DMS53 (cell line): ENCODE measurements at places on chromosomes 6 and 20.
A peak's percentile ranks its signal among the peaks of the same experiment; 100 is the strongest.

GRCh38 chr6:83062225-83062624, 3.4 kb downstream of the UBE3D start:
- no peak for DNase-seq

DNA sequence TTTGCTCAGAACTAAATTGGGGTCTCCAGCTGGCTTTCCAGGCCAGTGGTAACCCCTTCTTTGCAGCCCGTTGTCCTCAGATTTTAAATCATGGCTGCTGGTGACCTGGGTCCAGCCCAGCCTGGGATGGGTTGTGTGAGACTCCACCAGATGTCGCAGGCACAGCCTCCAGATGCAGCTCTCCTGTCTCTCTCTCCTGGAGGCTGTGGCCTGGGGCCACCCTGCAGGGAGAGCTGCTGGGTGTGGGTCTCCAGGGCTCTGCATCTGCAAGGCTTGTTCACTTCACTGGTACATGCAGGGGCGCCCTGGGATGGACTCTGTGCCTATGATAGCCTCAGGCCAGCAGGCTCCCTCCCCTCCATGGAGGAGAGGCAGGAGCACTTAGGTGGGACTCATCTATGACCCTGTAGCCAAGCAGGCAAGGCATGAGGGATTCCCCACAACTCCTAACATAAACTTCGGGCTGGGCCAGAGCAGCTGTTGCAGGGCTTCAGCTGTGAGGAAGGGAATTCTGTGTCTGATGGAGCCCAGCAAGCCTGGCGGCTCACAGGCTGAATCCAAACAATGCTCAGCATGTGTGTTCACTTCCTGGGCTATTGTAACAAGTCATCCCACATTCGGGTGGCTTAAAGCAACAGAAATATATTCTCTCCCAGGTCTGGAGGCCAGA, 94.7 kb upstream of the NXT1 start:
- DNase-seq: no peak

- DNase-seq: no peak
Measured at GRCh38 chr6:52975580-52975979, 19.5 kb downstream of the GSTA4 start.

DNA sequence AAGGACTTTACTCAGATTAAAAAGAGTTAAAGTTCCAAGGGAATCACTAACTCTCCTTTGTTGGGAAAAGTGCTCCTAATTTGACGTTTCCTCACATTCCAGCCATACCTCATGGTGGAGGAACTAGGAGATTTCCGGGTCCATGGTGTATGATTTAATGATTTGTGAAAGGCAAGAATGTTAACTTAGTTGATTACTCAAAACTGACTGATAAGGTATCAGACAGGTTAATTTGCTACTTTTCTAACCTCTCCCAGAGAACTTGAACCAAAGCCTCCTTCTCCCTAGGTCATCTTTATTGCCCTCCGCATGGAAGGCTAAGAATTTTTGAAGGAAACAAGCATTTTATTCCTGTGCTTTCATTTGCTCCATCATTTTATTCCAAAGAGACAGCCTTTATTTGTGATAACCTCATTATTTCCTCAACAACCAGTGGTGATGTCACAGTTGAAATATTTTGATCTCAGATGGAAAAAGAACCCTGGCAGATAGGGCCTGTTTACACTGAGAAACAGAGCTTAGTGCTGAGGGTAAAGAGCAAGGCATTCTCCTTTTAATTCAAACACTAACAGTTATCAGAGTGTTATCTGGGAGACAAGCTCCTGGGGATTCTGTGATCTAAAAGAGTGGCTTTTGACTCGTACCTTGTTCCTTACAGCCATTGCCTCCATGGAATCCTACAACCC, 57.4 kb upstream of the BMP2 start:
- DNase-seq: peak; percentile 19

GRCh38 chr6:131954775-131955107, 3.6 kb upstream of the CCN2 start:
- DNase-seq: no peak

- peak; percentile 28 for DNase-seq
Measured at GRCh38 chr6:132651062-132651461, 7.9 kb downstream of the TAAR1 start.

DNA sequence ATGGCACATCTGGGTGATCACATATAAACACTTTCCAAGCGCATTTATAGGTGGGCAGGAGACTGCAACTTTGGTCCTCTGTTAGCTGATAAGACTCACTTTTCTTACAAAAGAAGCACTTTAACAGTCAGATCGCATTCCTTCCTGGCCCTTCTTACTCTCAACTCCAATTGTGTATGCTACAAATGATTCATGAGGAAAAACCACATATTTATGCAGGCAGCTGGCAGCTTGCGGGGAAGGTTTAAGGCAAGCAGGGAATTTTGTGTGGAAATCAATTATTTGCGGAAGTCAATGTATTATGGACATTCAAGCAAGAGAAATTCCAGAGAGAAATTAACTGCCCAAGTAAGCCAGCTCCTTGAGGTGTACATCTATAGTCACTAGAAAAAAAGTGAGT, 194.0 kb downstream of the PKHD1 start:
- no peak for DNase-seq

DNA sequence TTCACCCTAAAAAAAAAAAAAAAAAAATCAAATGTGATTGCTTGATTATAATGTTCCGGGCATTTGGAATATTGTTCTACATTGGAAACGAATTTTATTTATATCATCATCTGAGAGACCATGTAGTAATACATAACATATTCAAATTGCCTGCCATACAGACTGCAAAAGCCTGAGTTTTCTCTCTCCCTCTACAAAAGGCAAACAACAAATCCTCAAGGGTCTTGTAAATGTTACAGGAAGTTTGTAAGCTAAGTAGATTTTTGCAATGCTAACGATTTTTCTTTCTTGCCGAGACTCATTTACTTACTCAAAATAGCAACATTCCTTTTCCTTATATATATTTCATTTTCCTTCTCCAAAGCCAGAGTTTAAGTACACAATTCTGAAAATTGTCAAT, 49.0 kb upstream of the HTR1E start:
- DNase-seq: no peak

GRCh38 chr6:108115598-108116058, 41.1 kb upstream of the OSTM1 start:
- DNase-seq: peak; percentile 89

DNA sequence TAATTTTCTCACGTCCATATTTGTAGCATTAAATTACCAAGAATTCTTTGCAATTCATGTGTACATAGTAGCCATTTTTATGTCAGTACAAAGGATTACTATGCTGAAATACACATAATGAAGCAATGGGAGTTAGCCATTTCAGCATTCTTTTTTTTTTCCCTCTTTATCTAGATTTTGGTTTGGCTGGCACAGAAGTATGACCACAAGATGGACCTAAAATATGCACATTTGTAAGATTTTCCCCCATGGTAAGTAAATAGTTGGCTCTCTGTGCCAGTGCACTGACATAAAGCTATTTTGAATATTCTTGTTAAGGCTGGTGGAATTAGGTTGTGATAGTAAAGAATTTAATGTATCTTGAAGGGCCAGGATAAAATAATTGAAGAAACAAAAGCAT, 486.1 kb upstream of the BTBD3 start:
- no peak for DNase-seq

GRCh38 chr6:25377664-25378063, 98.5 kb downstream of the CARMIL1 start:
- no peak for DNase-seq

DNA sequence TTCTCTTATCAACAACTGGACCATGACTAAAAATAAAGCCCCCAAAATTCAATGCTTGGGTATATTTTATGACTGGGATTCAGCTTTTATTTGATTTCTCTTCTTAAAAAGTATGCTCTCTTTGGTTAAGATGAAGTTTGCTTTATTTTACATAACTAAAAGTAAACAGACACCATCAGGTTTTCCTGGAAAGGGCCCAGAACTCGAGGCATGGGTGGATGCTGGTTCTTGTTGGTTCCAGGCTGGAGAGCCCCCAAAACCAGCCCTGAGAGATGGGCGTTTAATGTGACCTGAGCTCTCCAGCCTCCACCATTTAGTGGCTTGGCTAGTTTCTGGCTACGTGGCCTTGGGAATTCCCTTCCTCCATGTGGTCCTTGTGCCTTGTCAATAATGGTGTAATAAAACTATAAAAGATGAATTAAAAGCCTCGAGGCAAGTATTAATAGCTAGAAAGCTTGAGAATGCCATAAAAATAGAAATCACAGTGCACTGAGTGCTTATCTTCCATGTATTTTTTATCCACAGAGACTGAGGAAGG, 34.1 kb downstream of the BANF2 start:
- no peak for DNase-seq
